ENCODE measurements at places on chromosomes 13 and 19. TPM values are rescaled to one million over a fixed set of nuclear protein-coding genes. Genes with fewer than 3 reads are reported as not detected.

ZNF490 gene
- total RNA-seq = 8.2 TPM

IGFL1 gene
- not detected for total RNA-seq

LCP1 gene
- total RNA-seq = 14.3 TPM

BEST2 gene
- not detected for total RNA-seq

RNF225 gene
- total RNA-seq = not detected

SIGLEC7 gene
- 2.0 TPM for total RNA-seq

TNFRSF19 gene
- 7.7 TPM for total RNA-seq

ZNF175 gene
- total RNA-seq = 6.9 TPM

TNNI3 gene
- total RNA-seq = 10.2 TPM

OR7C1 gene
- not detected for total RNA-seq

BICRA gene
- total RNA-seq = 5.2 TPM

ADAMTSL5 gene
- 0.56 TPM for total RNA-seq

PET100 gene
- total RNA-seq = 68.8 TPM

PRSS57 gene
- total RNA-seq = 0.33 TPM

CADM4 gene
- 10.6 TPM for total RNA-seq

EFNB2 gene
- 22.7 TPM for total RNA-seq

ERICH4 gene
- total RNA-seq = not detected

SLC10A2 gene
- total RNA-seq = 0.83 TPM

- DNase-seq = no peak
These were observed 178.4 kb upstream of the SERP2 start for GRCh38 chr13:44195245-44195644.

DNA sequence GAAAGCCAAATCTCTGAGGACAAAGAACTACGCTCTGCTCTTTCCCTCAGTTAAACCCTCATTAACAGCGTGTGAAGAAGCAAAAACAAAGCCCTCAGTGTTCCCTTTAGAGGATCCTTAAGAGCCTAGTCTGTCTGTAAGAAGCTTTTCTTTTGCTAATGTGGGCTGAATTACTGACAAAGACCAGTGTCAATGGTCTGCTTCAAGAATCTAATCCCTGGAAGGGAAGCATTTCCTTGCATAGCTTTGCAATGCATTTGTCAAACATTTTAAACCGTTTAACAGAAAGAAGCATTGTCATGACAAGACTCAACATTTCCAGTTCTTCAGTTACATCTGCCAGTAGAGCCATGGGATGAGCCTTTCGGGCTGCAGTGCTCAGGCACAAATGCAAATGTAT is 64.9 kb downstream of the EDNRB start:
- no peak for DNase-seq

DNA sequence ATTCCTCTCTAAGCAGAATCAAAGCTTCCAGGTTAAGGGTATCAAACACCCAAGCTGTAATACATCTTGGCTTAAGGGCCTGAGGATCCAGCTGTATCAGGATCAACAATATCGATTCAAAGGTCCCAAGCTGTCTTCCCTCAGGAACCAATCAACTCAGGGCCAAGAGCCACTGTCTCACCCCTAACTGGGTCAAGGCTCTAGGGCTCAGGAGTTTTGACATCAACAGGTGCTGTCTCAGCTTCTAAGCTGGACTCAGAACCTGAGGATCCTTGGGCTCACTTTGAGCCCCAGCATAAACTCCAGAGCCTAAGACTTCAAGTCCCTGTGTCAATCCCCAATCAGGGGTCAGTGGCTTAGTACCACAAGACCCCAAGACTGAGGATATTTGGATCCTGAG is 917 bp downstream of the FBXW9 start:
- DNase-seq = no peak

GRCh38 chr13:27334774-27335435 is 64.3 kb downstream of the RASL11A start:
- no peak for DNase-seq

GRCh38 chr13:101178406-101178805 is 237.9 kb downstream of the NALCN start:
- no peak for DNase-seq

GRCh38 chr19:2494447-2495129 is 18.7 kb downstream of the GADD45B start:
- DNase-seq = peak; percentile 77

DNA sequence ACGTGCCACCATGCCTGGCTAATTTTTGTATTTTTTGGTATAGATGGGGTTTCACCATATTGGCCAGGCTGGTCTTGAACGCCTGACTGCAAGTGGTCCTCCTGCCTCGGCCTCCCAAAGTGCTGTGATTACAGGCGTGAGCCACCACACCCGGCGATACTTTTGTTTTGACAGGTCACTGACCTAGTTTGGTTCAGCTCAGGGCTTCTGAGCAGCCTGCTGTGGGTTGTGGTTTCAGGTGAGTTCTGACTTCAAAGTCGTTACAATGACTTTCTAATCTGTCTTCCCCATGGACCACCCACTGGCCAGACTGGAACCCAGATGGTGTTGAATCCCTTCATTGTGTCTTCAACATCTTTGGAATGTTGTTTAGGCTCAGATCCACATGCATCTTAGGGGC is 73.8 kb downstream of the TRPM4 start:
- no peak for DNase-seq

GRCh38 chr19:44553478-44554171 is 24.1 kb upstream of the CEACAM20 start:
- DNase-seq = no peak

DNA sequence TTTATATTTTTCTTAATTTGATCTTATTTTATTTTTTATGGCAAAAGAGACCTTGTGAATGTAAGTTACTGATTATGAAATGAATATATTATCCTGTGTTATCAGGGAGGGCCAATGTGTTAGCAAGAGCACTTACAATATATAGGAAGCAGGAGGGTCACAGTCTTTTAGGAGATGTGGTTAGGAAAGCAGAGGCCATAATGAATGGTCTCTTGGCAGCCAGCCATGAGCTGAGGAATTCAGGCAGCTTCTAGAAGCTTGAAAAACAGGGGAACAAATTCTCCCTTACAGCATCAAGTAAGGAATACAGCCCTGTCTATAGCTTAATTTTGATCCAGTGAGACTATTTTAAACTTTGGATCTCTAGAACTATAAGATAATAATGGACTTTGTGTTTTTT is 2374.6 kb downstream of the PCDH9 start:
- no peak for DNase-seq

DNA sequence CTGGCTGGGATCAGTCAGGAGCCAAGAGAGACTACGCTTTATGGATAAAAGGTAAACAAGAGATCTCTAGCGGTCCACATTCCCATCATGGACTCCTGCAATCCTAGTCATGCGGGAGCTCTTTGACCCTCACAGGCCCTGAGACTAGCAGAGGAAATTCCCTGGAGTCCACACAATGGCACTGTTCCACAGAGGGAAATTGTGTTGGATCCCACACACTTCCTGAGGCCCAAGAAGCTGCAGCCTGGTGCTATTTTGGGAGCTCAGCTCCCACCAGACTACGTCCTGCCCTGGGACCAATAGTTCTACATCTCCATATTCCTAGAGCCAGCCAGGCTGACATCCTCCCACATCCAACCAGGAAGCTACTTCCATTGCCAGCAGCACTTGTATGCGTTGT is 2358.4 kb downstream of the PCDH9 start:
- no peak for DNase-seq

- DNase-seq = no peak
These were observed 12.8 kb downstream of the LILRA1 start for GRCh38 chr19:54606230-54606629.

DNA sequence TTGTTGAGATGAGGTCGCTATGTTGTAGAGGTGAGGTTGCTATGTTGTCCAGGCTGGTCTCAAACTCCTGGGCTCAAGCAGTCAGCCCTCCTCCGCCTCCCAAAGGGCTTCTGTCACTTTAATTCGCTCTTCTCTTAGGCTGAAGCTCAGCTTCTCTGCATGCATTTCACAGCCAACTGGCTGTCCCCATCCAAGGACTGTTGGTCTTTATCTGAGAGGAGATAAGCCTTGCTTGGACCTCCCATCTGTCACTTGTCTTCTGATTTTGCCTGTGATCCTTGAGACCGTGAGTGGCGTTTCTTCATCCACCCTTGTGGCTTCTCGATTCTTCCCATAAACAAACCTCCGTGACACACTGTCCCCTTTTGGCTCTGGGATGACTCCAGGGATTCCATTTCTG is 24.4 kb downstream of the CERS1 start:
- no peak for DNase-seq

DNA sequence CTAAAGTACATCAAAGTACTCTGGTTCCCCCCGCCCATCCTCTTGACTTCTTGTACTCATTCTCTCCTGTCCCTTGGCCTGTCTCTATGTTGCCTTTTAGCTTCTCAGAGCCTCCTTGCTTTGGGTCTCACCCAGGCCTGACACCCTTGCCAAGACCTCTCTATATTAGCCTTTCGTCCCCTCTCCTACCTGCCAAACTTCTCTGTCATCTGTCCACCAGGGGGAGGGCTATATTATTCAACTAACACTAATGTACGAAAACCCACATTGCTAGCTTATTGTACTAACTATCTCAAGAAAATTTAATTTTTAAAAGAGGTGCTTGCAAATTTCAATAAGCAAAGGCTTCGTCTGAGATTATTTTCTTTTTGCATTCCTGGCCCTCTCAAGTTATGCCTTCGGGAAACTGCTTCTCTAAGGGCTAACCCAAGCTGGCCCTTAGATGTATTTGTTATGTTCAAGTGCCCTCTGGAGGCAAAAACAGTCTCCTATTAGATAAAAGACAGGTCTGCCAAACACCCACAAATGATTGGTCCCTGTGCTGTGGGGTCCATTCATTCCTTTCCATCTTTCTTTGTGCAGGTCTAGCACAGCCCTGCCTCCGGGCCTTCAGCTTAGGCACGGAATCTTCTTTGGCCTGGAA is 6.3 kb upstream of the MRPS31 start:
- DNase-seq = no peak

- DNase-seq = no peak
These were observed 190.0 kb upstream of the MIR17HG start for GRCh38 chr13:91157273-91158016.

DNA sequence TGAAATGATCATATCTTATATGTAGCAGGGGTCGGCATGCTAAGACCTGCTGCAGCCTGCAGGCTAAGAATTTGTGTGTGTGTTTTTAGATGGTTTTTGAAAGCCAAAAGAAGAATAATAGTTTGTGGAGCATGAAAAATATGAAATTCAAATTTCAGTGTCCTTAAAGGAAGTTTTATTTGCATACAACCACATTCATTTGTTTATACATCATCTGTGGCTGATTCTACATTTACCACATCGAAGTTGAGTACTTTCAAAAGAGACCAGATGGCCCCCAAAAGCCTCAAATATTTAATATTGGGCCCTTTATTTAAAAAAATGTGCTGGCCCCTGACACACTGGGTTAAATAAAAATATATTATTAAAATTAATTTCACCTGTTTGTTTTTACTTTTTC is 1.3 kb downstream of the HAS1 start:
- DNase-seq = no peak

DNA sequence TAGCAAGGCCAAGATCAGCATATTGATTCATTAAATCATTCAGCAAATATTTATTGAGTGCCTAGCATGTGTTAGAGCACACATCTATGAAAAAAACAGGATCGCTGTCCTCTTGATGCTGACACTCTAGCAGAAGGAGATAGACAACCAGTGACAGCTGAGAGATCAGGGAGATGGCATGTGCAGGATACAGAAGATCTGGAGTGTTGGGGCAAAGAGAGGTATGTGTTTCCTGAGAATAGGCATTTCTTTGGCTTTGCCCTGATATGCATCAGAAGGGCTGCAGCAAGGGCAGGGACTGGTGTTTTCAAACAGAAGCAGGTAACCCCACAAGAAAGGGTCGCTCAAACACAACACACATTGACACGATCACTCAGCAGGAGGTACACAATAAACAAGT is 423.4 kb downstream of the FOXO1 start:
- DNase-seq = no peak

- no peak for DNase-seq
These were observed 22.0 kb upstream of the POU4F1 start for GRCh38 chr13:78625384-78625783.

DNA sequence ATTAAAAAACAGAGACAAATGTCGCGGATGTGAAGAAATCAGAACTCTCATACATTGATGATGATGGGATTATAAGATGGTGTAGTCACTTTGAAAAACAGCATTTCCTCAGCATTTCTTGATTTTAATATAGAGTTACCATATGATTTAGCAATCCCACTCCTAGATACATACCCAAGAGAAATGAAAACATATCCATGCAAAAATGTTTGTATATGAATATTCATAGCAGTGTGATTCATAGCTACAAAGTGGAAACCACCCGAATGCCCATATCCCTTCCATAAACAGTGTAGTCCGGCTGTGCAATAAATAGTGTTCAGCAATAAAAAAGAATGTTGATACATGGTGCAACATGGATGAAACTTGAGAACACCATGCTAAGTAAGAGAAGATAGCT is 44.6 kb downstream of the DPY19L3 start:
- no peak for DNase-seq

DNA sequence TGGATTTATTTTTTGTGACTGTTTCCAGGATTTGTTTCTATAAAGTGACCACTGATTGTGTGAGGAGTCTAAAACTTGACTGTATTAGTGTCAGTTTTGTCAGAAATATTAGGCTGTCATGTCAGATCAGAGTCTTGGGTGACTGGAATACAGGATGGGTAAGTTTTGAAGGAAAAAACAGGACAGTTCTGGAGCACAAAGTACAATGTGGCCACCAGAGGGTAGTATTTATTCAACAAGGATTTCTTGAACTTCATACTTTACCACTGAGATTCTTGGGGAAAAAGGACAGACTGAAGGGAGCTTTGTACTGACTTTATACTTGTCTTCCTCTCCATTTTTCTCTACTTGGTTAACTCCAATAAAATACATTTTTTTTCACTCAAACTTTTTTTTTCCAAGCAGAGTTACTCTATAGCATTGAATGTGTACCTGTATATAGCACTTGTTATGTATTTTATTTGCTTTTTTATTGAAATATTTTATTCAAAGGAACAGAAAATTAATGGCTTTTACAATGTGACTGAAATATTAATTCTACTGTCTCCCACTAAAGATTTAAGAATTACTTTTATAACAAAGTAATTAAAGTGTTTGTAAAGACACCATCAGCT is 51.1 kb downstream of the LMO7 start:
- no peak for DNase-seq

DNA sequence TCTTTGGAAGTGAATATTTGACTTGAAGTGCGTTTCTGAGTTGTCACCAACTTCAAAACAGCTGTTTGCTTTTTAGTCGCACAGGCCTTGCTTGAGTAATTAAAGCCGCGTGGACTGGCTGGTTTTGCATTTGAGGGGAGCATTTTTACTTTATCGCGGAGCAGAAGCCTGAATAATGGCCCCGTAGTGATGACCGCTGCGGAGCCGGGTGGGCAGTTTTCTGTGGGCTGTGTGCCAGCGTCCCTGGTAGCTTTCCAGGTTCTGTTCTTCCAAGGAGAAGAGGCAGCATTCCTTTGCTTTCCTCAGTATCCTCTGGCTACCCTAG is 1.1 kb downstream of the NAA16 start:
- peak; percentile 75 for DNase-seq

GRCh38 chr19:28386066-28386465 is 826.9 kb downstream of the UQCRFS1 start:
- no peak for DNase-seq

DNA sequence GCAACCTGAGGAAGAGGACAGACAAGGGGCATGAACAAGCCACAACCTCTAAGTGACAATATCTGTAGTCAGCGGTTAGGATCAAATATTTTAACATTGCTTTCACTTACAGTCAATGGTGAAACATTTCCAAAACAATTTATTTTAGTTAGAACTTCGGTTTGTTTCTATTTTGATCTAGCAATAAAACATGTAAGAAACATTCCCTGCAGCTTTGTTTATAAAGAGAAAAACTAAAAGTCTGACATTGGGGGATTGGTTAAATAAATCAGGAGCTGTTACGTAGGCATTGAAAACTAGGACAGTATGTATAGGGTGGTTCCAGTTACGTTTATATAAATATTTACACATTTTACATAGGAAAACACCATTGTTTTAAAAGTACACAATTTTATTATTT is 3.4 kb downstream of the URI1 start:
- no peak for DNase-seq
